Kidney (tissue), 22 donors: ENCODE measurements at places on chromosomes 11 and 22. TPM values are rescaled to one million over a fixed set of nuclear protein-coding genes. Genes with fewer than 3 reads are reported as not detected.

DNA sequence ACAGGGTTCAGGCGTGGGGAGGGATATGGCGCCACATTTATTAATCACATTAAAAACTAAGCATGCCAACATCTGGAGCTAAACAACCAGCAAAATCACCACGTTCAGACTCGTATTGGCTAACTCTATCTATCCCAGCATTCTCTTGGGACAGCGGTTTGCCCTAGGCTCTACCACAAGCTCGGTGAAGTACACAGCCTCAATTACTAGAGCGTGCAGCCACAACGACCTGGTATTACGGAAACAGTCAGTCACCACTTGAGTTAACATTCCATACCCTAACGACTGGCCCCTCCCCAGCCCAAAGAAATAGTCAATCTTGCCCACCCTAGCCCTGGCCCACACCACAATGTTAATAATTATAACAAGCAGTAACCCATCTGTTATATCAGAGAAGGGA is 32.1 kb downstream of the APOL5 start:
- peak; percentile 72 for DNase-seq

DNA sequence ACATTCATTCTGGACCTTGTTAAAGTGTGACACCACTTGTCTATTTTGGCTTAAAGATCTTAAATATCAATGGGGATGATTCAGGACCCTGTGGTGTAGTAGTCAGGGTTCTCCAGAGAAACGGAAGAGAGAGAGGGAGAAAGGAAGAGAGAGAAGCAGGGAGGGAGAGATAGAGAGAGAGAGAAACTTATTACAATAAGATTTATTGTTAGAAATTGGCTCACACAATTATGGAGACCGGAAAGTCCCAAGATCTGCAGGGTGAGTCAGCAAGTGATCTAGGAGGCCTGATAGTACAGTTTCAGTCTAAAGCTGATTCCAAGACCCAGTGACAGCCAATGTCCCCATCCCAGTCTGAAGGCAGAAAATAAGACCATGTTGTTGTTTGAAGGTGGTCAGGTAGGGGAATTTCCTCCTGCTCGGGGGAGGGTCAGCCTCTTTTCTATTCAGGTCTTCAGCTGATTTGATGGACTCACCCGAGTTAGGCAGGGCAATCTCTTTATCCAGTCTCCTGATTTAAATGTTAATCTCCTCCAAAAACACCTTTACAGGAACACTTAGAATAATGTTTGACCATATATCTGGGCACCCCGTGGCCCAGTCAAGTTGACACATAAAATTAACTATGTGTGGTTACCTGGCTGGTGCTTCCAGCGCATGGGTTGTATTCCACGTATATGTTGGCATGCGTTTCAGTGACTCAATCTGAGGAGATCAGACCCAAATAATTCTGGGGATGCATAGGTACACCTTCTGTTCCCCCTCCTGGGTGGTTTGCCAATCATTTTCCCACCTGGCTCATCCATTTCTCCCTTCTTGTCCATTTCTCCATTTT is 1350.5 kb downstream of the TBC1D22A start:
- no peak for DNase-seq

DNA sequence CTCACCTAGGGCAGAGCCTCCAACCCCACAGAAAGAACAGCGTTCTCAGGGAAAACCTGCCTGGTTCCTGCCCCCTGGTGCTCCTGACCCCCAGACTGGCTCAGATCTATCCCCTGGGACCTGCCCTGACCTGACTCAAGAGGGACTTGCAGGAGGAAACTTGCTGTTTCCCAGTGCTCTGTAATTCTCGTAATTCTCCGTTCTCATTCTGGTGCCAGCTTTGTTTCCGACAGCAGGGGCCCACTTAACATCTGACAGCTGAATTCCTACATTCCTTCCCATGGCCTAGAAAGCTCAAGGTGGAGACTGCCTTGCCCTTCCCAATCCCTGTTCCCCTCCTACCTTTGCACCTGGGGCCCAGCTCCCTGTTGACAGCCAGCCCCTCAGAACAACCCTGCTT is 12.5 kb upstream of the CSF2RB start:
- no peak for DNase-seq

DNA sequence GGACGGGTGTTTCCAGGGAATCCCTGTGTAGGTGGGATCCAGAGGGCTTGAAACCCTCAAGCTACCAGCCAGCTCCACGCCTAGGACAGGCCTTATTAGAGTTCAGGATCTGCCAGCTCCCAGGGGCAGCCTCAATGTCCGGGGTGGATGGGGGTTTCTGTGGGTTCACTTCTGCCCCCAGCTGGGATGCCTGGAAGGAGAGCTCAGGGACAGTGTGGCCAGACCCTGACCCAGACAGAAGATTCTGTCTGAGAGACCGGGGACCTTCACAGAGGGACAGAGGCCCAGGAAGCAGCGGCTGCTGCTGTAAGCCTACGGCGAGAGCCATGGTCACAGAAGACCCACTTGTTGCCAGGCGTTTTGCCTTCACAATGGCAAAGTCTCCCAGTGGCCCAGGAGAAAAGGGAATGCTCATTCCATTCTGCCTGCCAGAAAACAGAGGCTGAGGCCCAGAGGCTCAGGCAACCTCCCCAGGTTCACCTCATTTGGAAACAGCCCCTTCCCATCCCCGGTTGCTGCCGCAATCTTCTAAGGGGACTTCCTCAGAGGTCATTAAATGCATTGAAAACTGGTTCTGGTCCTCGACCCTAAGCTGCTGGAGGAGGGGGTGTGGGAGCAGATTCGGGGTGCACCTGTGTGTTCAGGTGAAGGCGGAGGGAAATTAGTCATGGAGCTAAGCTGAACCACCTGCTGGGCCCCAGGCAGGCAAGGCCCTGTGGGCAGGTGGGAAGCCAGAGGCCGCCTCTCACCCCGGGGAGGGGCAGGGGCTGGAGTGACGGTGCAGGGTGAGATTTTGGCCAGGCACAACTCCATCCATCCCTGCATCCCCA is 4.9 kb upstream of the KRTAP5-6 start:
- no peak for DNase-seq

GRCh38 chr22:39472570-39473556 is 16.1 kb downstream of the MGAT3 start:
- no peak for DNase-seq

- no peak for DNase-seq
Observed at GRCh38 chr11:27122001-27122400, 81.4 kb downstream of the BBOX1 start.

DNA sequence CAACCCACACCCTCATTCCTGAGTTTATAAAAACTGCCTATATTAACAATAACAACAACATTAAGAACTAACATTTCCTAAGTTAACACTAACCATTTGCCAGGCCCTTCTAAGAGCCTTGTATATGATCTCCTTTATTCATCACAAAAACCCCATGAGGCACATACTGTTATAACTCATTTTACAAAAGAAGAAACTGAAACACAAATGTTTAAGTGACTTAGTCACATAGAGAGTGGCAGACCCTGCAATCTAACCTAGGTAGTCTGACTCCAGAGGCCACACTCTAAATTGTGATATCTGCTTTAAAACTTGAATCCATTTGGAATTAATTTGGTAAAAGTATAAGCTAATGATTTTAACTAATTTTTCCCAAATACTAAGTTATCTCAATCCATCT is 116.1 kb downstream of the SYT9 start:
- DNase-seq: no peak

DNA sequence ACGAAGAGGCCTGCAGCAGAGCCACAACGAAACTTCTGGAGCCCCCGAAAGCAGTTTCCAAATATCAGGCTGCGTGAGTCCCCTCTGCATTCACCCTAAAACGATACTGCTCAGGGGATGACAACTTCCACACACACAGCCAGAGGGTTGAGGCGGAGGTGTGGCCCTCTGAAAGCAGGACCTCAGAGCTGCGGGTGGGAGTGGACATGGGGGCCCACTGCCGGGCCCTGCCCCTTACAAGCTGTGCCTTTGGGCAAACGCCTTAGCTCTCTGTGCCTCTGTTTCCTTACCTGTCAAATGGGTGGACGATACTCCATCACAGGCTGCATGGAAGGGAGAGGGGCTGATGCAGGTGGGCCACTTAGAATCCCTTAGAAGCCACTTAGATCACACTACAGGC is 53.1 kb downstream of the TRMU start:
- peak; percentile 32 for DNase-seq

DNA sequence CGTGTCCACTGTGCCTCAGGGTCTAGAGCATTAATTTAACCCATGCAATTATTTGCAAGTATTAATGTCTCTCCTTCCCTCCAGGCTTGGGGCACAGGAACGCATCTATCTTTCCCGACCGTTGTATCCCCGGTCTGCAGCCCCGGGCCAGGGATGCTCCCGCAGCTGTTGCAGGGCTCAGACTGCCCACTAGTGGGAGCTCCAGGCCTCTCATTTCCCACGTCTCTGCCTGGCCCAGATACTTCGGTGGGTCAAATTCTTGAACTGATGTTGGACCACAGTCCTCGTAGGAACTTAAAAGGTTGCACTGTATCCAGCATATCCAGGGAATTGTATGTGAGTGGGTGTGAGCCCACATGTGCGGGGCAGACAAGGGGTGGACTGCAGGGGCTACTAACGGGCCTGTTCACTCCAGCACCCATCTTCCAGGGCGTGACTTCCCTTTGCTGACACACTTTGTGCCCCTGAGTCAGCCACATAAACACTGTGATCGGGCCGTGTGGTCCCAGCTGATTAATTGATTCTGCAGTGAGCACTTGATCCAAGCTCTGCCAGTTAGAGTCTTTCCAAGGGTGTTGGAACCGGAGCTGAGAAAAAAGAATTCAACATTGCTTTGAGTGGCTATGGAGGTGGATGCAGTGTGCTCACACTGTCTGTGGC is 451.3 kb downstream of the TBC1D22A start:
- no peak for DNase-seq

DNA sequence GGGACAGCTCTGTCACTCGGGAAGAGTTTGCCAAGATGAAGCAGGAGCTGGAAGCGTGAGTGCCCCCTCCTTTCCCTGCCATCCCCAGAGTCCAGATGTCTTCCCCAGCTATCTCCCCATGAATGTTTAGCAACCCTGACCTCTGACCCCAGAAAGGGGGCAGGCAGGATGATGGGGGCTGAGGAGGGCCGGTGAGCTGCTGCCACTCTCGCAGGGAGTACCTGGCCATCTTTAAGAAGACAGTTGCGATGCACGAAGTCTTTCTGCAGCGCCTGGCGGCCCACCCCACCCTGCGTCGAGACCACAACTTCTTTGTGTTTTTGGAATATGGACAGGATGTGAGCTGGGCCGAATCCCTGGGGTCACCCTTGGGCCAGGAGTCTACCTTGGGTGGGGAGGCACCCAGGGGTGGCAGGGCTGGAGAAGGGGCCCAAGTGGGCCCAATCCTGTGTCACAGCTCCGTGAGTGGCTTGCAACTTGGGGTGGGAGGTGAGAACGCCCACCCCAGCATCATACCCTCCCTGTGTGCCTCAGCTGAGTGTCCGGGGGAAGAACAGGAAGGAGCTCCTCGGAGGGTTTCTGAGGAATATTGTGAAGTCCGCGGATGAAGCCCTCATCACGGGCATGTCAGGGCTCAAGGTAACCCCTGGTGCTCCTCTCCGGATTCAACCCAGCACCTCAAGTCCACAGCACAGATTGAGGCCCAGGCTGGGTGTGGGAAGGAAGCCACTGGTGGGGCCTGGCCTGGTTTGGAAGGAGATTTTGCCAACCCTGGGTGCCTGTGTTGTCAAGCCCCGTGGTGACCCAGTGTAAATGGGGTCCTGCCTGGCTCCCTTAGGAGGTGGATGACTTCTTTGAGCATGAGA is 7.5 kb downstream of the CFL1 start:
- peak; percentile 8 for DNase-seq

DNA sequence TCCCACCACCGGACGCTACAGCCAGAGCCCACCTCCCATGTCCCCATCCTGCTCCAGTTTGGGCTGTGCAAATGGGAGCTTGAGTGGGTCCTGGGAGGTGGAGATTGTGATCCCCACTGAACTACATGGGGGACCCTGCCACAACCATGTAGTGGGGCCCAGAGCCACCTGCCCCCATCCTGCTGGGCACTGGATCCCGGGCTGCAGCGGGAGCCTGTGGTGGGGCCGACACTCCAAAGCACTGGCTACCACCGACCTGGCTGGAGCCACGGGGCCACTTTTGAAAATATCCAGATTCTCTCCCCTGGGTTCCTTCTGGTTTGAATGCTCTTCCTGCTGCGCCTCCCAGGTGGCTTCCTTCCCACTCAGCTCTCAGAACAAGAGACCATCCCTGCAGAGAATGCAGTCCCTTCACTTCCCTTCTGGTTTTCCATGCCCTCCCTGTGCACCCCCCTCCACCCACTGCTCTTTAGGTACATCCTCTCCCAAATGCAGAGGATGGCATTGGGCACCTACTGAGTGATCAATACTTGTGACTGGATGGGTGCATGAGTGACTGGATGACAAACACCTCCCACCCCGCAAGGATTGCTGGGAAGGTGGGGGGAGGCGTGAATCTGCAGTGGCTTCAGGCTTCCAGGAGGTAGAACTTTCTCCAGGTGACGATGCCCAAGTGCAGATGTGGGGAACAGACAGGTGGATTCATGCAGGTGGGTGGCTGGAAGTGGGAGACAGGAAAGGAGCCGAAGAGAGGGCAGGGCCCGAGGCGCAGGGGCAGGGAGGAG is 846 bp upstream of the UNC93B1 start:
- peak; percentile 41 for DNase-seq

- DNase-seq: peak; percentile 40
Observed at GRCh38 chr22:24954114-24954463, 1.6 kb downstream of the KIAA1671 start.

- DNase-seq: no peak
Observed at GRCh38 chr11:43983221-43983810, 40.9 kb downstream of the C11orf96 start.

- DNase-seq: no peak
Observed at GRCh38 chr11:68295940-68296339, 16.5 kb upstream of the LRP5 start.

The SMTNL1 gene
- not detected for total RNA-seq

The SLC25A17 gene
- total RNA-seq: 15.3 TPM

The TYR gene
- not detected for total RNA-seq

The NXPE2 gene
- total RNA-seq: 0.22 TPM

The KLHL22 gene
- 22.4 TPM for total RNA-seq

The MRTFA gene
- 59.9 TPM for total RNA-seq

The AGBL2 gene
- total RNA-seq: 5.6 TPM

The ST14 gene
- 139 TPM for total RNA-seq

The RAG1 gene
- 1.9 TPM for total RNA-seq
